CD4-positive, alpha-beta T cell treated with Interleukin-17A for 1 hour (primary cell): ENCODE measurements at places on chromosomes 1 and 21.

DNA sequence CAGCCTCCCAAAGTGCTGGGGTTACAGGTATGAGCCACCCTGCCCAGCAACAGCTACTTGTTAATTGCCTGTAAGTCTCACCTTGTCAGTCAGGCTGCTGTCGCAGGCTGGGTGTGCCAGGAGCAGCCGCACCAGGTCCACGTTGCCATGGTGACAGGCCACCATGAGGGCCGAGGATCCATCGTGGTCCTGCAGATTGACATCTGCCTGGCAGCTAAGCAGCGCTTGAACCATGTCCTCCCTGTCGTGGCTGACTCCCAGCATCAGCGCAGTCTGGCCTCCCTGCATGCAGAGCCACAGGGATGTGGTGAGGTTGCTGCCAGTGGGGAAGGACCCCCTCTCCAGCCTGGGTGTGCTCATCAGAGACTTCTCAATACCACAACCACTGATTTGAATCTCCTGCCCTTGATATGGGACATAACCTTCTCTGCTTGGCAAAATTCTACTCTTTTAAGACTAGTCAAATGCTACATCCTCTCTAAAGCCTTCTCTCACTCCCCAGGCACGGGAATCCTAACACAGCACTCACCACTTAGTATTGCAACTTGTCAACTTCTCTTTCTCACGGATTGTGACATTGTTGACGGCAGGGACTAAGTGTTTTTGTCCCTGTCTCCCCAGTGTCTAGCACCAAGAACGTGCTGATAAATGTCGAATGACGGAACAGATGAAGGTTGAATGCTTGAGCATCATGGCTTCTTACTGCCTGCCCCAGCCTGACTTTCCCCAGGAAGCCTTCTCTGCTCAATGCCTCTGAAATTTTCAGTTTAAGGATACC lies 52.9 kb downstream of the L1TD1 start:
- no peak for DNase-seq

DNA sequence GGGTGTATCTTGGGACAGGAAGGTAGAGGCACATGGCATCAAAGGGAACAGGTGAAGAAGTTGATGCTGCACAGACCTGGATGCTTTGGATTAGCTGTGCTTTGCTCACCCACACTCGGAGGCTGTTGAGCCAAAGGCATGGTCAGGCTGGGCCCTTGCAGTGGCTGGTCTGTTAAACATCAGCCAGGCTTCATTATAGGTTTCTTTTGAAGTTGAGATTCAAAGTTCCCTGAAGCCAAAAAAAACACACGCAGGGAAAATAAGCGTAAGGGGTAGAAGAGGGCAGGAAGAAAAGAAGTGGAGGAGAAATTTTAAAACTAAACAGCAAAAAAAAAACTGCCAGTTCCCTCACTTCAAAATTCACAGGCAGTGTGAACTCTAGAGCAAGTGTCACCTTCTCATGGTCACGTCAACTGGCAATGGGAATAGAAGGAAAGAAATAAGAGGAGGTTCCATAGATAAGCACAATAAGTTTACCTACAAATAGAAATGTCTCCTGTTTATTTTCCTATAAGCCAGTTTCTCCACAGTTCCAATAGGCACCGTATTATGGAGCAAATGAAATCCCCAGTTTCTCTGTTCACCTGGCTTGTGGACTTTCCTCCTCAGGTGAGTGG lies 139.5 kb downstream of the PAPPA2 start:
- DNase-seq: no peak

DNA sequence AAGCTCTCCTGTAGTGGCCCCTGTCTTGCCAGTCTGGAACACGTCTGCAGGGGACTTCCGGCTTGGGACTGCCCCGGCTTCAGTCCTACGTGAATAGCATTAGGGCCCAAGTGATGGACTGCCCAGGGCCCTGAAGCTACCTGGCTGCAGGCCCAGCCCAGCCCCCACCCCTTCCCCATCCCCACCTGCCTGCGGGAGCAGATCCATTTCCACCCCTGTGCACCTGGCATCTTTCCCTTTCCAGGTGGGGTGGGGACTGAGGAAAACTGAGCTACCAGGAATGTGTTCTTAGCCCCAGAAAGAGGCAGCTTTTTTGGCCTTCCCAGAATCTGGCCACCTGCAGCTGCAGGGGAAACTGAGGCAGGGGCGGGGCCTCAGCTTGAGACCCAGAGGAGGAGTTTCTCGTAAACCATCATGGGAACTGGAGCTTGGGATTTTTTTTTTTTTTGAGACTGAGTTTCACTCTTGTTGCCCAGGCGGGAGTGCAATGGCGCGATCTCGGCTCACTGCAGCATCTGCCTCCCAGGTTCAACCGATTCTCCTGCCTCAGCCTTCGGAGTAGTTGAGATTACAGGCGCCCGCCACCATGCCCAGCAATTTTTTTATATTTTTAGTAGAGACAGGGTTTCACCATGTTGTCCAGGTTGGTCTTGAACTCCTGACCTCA lies 3.2 kb downstream of the EDN2 start:
- DNase-seq: no peak

GRCh38 chr21:14303731-14304488 lies 79.0 kb downstream of the HSPA13 start:
- no peak for DNase-seq

DNA sequence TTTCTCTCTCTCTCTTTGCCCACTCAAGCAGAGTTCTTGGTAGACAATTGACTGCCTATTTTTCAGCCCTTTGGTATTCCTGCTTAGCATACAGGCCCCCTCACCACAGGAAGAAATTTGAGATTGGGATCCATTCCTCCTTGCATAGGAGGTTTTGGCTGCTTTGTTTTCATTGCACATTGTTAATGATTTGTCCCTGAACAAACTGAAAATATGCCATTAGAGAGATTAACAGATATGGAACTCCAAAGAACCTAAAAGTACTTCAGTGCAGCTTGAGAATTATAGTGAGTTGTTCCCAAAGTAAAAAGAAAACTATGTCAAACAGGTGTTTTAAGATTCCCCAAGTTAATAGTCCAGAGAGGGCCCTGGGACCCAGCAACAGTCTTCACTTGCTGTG lies 200.0 kb downstream of the TTLL7 start:
- DNase-seq: no peak

- no peak for DNase-seq
Measured at GRCh38 chr1:38567401-38567800, 292.2 kb downstream of the RRAGC start.

- DNase-seq: peak; percentile 14
Measured at GRCh38 chr1:7042322-7043190, 257.3 kb downstream of the CAMTA1 start.

DNA sequence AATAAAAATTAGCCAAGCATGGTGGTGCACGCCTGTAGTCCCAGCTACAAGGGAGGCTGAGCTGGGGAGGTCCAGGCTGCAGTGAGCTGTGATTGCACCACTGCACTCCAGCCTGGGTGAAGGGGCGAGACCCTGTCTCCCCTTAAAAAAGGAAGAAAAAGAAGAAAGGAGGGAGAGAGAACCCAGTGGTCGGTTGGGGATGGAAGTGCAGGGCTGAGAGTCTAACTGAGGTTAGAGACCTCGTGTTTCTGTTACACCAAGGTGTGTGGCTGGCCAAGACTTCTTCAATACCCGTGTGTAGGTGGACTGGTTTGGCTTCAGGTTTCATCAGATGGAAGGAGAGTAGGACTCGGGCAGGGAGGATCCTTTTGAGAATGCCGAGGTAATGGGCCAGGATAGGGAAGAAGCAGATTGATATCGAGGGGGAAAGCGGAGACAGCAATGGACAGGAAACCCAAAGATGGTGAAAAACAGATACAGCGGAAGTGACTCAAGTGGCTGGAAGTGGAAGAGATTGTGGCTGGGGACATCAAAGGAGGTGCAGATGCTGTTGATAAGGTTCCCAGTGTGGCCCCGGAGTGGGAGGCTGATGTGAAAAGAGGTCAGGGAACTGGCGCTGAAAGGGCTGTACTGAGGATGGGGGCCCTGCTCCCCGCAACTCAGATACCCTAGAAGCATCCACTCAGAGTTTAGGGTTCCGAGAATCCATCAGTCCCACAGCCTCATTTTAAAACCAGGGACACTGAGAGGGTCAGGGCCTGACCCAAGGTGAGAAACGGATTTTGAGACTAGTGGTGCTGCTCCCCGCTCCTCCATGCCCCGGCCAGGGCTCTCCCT lies 681 bp upstream of the UBXN10 start:
- peak; percentile 80 for DNase-seq

- DNase-seq: no peak
Measured at GRCh38 chr21:33374080-33374449, 29.1 kb upstream of the IFNGR2 start.

GRCh38 chr21:21262048-21262447 lies 263.8 kb downstream of the NCAM2 start:
- DNase-seq: no peak

GRCh38 chr1:232474826-232475225 lies 155.1 kb downstream of the SIPA1L2 start:
- DNase-seq: no peak

GRCh38 chr1:164918140-164918539 lies 359.2 kb downstream of the PBX1 start:
- DNase-seq: no peak

DNA sequence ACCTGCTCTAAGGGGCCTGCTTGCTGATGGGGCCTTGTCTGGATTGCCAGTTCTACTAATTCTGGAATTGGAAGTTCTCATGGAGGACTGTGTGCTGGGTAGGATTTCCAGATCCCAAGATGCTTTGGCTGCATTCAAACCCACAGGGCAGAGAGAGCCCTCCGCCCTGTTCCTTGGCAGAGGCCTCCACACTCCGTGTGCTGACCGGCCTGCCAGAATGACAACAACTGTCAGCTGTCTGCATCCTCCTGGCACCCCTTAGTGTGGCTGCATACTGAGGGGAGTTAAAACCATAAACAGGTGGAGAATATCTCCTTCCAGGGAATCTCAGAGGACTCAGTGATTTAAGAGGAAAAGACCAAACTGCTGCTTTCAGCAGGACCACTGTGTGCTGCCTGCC lies 60.7 kb downstream of the ADARB1 start:
- no peak for DNase-seq
